Activated naive CD4-positive, alpha-beta T cell treated with anti-CD3 and anti-CD28 coated beads for 36 hours (primary cell): ENCODE measurements at places on chromosomes 2 and 18.

DNA sequence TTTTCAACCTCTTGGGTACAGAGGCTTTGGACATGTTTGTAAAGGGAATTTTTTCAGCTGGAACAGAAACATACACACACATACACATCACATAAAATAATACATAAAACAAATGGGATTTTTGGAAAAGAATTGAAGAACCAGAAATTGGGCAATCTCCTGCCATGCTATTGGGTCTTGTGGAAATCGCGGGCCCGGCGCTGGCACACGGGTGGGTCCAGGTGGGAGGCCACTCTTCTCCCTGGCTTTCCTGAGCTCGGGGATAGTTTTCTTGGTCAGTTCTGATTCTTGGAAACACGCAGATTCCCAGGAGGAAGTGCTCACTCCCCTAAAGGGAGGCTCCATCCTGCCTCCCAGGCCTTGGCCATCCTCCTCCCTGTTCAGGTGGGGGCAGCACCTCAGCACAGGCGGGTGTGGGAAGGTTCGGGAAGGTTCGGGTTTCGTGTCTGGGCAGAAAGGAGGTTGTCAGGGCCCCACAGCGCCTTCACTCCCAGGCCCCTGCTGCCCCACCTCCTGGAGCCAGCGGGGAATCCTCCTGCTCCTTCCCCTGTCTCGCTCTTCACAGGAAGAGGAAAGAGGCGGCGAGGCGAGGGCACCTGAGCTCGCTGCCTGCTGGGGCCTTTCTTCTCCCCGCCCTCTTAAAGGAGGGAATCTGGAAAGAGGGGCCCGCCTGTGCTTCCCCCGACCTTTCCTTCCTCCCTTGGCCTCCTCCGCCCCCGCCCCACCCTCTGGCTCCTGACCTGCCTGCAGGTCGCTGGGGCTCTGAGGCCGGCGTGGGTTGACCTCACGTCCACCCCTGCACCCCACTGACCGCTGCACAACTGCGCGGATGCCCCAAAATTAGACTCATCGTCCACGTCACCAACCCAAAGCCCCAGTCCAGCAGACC lies 97.8 kb upstream of the PXDN start:
- H3K4me3 ChIP-seq = no peak overlapping the region
- H3K27ac ChIP-seq = no peak overlapping the region
- no peak for DNase-seq
- no peaks in the 10 kb centered on the region for H3K36me3 ChIP-seq
- H3K4me1 ChIP-seq = no peaks in the 10 kb centered on the region

- no peak overlapping the region for H3K4me3 ChIP-seq
- DNase-seq = no peak
- no peaks in the 10 kb centered on the region for H3K36me3 ChIP-seq
- no peaks in the 10 kb centered on the region for H3K27me3 ChIP-seq
- no peak overlapping the region for H3K27ac ChIP-seq
- no peaks in the 10 kb centered on the region for H3K4me1 ChIP-seq
These were observed 86.9 kb downstream of the LRRC30 start for GRCh38 chr18:7317804-7318231.

- no peak overlapping the region for H3K27ac ChIP-seq
- H3K4me1 ChIP-seq = no peaks in the 10 kb centered on the region
- DNase-seq = no peak
- no peaks in the 10 kb centered on the region for H3K36me3 ChIP-seq
These were observed 888.4 kb downstream of the TRIB2 start for GRCh38 chr2:13604951-13605661.

DNA sequence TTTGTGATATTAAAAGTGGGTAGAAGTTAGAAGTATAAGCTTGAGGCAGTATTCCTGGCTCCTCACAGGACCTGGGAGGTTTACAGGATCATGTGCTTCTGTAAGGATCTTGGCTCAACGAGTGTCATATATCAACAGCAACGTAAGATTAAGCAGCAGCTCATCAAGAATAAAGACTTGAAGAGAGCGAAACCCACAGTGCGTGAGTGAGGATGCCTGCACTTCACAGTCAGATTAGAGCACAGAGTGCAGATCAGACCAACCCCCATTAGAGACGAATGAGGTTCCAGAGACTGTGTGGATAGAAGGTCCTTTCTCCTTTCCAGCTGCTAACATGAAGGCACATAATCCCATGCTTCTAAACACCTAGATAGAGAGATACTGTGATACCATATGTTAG lies 1656.7 kb upstream of the NXPH2 start:
- H3K27me3 ChIP-seq = no peaks in the 10 kb centered on the region
- no peak overlapping the region for H3K27ac ChIP-seq
- no peak overlapping the region for H3K4me3 ChIP-seq

DNA sequence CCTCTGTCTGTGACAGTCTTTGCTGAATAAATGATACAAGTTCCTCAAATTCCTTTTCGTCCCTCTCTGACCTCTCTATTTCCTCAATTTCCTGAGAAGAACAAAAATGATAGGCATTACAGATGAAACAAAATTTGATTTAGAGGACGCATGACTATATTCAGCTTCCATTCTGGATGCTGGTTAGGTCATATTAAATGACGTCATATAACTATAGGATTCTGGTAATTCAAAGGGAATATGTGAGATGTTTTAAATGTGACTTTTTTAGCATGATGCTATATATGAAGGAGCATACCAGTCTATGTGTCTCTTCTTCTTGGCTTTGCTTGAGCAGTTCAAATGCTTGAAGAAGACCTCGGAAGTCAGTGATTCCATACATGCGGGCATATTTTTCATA lies 102.3 kb downstream of the TTN start:
- H3K4me3 ChIP-seq = no peak overlapping the region
- H3K36me3 ChIP-seq = peaks cover 2% of the 10 kb centered on the region
- H3K4me1 ChIP-seq = peaks cover 2% of the 10 kb centered on the region
- no peak overlapping the region for H3K27ac ChIP-seq
- DNase-seq = no peak

GRCh38 chr2:233423552-233423860 lies 69.2 kb downstream of the DGKD start:
- no peaks in the 10 kb centered on the region for H3K27me3 ChIP-seq
- H3K4me1 ChIP-seq = peaks cover 93% of the 10 kb centered on the region
- peaks cover 17% of the 10 kb centered on the region for H3K36me3 ChIP-seq
- no peak for DNase-seq
- H3K4me3 ChIP-seq = no peak overlapping the region

DNA sequence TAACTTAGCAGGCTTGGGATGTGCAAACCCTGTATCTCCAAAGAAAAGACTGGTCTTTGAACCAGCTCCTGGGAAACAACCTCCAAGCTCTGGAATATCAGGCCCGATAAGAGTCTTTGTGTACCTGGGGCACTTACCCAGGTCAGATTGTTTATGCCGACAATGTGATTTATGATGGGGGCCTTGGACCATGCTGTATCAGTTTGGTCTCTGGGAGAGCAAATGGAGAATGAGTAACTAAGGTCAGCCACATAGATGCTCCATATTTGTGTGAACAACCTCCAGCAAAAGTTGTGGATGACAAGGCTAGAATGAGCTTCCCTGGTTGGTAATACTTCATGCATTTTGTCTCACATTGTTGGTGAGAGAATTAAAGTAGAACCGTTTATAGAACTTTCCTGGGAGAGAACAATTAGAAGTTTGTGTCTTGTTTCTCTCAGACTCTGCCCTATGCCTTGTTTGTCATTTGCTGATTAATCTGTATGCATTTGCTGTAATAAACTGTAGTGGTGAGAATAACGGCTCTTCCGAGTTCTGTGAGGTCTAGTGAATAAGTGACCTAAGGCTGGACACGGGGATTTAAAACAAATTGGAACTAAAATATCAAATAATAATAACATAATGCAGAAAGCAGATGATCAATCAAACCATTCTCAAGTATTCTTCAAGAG lies 259.1 kb downstream of the XIRP2 start:
- H3K27me3 ChIP-seq = no peaks in the 10 kb centered on the region
- H3K36me3 ChIP-seq = no peaks in the 10 kb centered on the region
- no peak overlapping the region for H3K4me3 ChIP-seq
- no peak for DNase-seq

- no peaks in the 10 kb centered on the region for H3K36me3 ChIP-seq
- no peaks in the 10 kb centered on the region for H3K4me1 ChIP-seq
- no peak overlapping the region for H3K4me3 ChIP-seq
These were observed 59.6 kb downstream of the NCKAP5 start for GRCh38 chr2:133508546-133509165.

- H3K36me3 ChIP-seq = no peaks in the 10 kb centered on the region
- H3K4me1 ChIP-seq = no peaks in the 10 kb centered on the region
- no peak for DNase-seq
- H3K27ac ChIP-seq = no peak overlapping the region
These were observed 28.4 kb upstream of the RHOB start for GRCh38 chr2:20418519-20418918.

- H3K4me1 ChIP-seq = no peaks in the 10 kb centered on the region
- H3K27me3 ChIP-seq = peaks cover 6% of the 10 kb centered on the region
- no peak overlapping the region for H3K27ac ChIP-seq
- H3K36me3 ChIP-seq = no peaks in the 10 kb centered on the region
- no peak overlapping the region for H3K4me3 ChIP-seq
- no peak for DNase-seq
These were observed 649.9 kb upstream of the FANCL start for GRCh38 chr2:58890865-58891525.

DNA sequence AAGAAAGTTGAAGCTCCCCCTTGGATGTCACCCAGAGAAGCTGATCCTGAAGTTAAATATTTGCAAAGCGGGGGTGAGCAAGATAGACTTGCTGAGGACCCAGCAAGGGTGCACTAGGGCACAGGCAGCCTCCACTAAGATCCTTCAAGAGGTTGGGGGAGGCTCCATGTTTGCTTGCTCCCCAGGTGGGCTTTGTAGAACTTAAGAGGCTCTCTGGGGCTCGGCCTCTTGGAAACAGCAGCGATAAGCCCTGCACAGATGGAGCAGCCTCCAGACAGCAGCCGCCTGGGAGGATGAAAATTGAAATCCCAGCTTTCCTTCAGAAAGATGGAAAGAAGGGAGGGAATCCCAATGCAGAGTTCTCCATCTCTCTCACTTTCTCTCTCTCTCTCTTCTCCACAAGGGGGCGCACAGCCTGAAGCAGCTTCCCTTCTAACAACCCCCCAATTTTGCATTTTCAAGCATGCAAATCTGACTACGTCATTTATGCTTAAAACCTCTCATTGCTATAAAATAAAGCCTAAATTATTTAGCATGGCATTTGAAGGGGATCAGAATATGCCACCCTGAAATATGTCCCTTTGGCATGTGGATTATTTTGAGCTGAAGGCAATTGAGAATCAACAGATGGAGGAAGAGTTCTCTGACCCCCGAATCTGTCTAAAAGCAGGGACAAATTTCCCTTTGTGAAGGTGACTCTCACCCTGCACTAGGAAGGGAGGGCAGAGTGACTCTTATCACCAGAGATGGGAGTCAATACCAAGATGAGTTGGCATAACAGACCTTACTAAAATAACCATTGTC lies 185.7 kb upstream of the KLHL29 start:
- no peak overlapping the region for H3K27ac ChIP-seq
- H3K27me3 ChIP-seq = peaks cover 9% of the 10 kb centered on the region
- H3K4me3 ChIP-seq = no peak overlapping the region
- no peaks in the 10 kb centered on the region for H3K4me1 ChIP-seq
- DNase-seq = no peak
- no peaks in the 10 kb centered on the region for H3K36me3 ChIP-seq

- no peaks in the 10 kb centered on the region for H3K36me3 ChIP-seq
- no peak overlapping the region for H3K27ac ChIP-seq
- no peak overlapping the region for H3K4me3 ChIP-seq
- no peaks in the 10 kb centered on the region for H3K27me3 ChIP-seq
These were observed 213.7 kb downstream of the TSN start for GRCh38 chr2:121969166-121969565.

DNA sequence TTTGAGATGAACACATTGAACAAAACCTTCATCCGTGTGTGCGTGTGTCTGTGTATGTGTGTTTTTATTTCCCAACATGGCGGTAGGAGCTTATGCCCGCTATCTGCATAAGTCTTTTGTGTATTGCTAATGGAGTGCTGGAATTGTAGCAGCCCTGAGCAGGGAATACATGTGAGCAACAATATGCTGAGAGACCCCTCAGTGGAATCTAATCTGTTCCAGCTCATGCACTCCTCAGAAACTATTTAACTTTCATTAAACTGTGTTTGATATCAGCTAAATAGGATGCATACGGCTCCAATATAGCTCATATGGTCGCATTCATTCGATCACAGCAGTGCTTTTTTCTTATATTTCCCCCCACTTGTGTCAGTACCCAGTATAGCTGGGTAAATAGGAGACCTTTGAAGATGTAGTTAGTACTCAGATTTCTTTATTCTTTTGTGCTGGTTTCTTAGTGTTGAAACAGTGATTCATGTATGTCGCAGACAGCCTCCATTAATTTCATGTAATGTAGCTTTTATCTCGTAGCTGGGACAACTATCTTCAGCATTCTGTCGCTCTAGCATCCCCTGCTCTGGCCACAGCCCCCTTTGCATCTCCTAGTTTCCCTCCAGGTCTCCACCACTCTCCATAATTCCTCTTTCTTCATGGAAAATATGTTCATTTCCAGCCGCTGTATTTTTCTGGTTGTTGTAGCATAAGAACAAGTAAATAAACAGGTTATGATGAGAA lies 891.2 kb downstream of the BCL11A start:
- no peak for DNase-seq
- no peaks in the 10 kb centered on the region for H3K4me1 ChIP-seq
- no peak overlapping the region for H3K4me3 ChIP-seq
- no peaks in the 10 kb centered on the region for H3K27me3 ChIP-seq

GRCh38 chr2:203341741-203342310 lies 13.6 kb downstream of the ABI2 start:
- H3K4me1 ChIP-seq = peaks cover 4% of the 10 kb centered on the region
- no peak overlapping the region for H3K27ac ChIP-seq
- H3K4me3 ChIP-seq = no peak overlapping the region

DNA sequence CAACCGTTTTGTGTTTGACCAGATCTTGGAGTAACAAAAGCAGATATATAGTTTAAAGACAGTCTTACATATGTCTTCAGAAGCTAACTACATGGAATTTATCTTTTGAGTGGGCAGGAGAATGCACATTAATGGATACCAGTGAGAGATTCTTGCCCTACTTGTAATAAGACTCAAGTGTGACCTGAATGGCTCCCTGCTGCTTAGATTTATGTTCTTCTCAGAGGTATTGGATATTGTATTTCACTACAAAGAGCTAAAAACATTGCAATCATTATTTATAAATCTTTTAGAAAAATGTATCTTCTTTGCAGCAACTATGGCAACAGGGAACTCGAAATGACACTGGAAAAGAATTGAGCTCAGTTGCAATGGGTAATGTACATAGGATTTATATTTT lies 227.7 kb downstream of the LRRTM4 start:
- no peaks in the 10 kb centered on the region for H3K4me1 ChIP-seq
- no peak overlapping the region for H3K27ac ChIP-seq
- no peak for DNase-seq

- H3K4me1 ChIP-seq = peaks cover 3% of the 10 kb centered on the region
- no peak overlapping the region for H3K4me3 ChIP-seq
- no peaks in the 10 kb centered on the region for H3K36me3 ChIP-seq
- peak overlapping the region; percentile 30 for H3K27ac ChIP-seq
- no peak for DNase-seq
These were observed 34.9 kb upstream of the PLA2R1 start for GRCh38 chr2:160097326-160097725.
